SW 1271 (cell line): ENCODE measurements at places on chromosomes 1 and 21.
A peak's percentile ranks its signal among the peaks of the same experiment; 100 is the strongest.

DNA sequence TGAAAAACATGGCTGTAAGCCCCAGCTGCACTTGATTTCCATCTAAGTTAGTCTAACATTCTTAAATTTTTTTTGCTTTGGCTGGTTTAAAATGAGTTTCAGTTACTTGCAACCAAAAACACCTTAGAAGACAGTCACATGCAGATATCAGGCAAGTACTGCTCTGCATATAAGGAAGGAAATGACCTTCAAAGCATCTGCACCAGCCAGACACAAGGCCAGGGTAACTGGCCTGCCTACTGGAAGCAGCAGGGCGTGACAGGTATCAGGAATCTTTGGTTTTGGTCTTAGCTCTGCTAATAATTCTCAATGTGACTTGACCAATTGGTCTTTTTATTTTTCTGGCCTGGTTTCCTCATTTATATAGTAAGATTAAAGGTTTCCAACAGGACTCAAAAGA, 33.5 kb downstream of the SCYL3 start:
- DNase-seq = no peak

- DNase-seq = no peak
Observed at GRCh38 chr1:226952118-226952441, 12.0 kb downstream of the COQ8A start.

DNA sequence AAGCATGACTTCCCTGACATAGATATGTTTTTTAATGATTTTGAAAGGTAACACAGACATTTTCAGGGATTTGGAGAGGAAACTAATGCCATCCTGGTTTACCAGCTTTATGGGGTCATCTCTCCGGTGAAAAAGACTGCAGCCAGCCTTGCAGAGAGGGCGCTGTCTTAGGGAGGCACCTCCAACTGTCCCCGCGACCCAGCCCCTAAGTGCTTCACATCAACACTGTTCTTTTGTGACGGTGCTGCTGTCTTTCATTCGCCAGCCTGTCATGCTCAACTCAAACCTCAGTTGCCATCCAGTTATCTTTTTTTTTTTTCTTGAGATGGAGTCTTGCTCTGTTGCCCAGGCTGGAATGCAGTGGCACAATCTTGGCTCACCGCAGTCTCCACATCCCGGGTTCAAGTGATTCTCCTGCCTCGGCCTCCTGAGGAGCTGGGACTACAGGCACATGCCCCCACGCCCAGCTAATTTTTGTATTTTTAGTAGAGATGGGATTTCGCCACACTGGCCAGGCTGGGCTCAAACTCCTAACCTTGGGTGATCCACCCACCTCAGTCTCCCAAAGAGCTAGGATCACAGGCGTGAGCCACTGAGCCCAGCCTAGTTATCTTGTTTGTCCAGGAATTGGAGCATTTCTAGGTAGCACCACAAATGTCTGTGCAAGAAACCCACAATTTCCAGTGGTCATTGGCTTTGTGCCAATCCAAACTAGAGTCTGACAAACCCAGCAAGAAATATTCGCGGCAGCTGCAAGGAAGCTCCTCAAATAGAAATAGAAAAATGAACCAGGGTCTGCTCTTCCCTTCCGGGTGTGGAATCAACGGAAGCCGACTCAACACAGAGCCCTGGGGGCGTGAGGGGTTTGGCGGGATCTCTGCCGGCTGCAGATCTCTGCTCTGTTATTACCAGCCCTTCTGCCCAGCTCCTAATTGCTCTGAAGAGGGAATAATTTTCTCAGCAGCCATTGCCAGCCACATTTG, 24.2 kb downstream of the PDE9A start:
- no peak for DNase-seq

- no peak for DNase-seq
Observed at GRCh38 chr1:16145030-16145661, 10.7 kb downstream of the EPHA2 start.

DNA sequence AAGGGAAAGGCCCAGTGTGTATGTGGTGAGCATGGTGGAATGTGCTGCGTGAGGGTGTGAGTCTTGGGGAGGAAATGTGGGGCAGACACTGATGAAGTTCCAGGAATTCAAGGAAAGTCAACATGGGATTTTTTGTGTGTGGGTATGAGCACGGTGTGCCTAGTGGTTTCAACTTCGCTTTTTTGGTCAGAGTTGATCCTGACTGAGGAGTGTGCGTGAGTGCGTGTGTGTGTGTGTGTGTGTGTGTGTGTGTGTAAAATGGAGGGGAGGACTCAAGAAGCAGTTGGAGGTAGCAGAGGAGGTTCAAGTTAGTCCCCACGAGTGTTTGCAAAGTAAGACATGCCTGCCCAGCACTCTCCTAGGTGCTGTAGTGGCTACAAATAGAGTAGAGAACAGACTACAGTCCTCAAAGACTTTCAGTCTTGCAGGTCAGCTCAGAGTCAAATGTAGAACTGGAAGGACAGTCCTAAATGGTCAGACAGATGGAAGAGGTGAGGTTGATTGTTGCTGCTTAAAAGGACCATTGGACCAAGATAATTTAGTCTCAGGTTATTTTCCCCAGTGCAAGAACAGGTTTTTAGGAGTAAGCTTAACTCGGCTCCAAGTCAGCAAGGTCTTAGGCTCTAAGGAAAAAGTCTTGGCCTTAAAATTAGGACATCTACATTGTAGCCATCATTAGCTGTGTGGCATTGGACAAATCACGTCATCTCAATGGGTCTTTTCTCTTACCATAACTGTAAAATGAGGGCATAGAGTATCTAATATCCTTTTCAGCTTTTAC, 25.0 kb downstream of the SLAMF1 start:
- DNase-seq = no peak

GRCh38 chr1:14842361-14842760, 243.9 kb downstream of the KAZN start:
- no peak for DNase-seq

DNA sequence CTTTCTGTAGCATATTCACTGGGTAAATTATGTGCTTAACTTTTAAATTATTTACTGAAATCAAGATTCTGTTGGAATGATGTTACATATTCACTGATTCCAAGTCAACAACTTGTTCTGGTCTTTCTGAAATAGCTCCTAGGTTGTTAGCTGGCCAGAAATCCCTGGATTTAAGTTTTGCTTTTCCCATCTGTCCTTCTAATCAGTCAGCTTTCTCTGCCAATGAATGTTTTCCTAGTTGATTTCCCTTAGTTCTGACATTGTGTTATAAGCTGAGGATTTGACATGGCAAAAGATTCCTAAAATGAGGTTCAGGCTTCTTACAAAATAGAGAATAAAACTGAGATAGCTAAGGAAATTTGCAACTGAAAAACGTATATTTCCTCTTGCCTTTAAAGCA, 1479.6 kb downstream of the MRPL39 start:
- no peak for DNase-seq

- no peak for DNase-seq
Observed at GRCh38 chr1:89669441-89669840, 36.5 kb downstream of the LRRC8C start.

DNA sequence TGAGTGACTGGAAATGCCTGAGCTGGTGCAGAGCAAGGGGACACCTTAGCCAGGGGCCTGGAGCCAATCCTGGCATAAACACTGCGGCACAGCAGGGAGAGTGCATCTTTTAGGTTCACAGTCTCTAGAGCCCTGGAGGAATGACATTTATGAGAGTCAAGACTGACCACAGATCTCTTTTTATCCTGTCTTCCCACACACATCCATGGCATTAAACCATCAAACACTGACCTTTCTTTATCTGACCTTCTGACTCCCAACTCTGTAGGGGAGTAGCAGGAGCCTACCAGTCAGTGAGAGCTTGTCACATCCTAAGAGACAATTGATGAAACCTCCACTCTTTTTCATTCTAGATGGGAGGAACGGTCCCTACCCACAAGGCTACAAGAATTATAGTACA, 7.9 kb downstream of the CD34 start:
- DNase-seq = no peak

- DNase-seq = no peak
Observed at GRCh38 chr1:12539705-12540579, 78.1 kb downstream of the DHRS3 start.

DNA sequence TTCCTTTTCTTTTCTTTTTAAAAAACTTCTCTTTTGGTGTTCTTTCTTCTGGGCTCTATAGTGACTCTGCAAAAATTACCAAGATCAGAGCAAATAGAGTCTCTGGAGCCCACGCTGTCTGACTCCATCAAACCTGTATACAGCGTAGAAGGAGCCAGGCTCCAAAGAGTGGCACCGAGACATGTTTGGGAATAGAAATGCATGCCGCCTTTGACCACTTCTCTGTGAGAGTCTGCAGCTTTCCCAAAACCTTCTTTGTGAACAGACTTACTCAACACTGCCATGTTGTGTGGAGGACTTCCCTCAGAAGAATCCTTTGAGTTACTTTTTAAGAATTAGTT, 55.3 kb downstream of the GORAB start:
- DNase-seq = no peak

GRCh38 chr1:18513995-18514394, 33.3 kb downstream of the KLHDC7A start:
- DNase-seq = no peak

DNA sequence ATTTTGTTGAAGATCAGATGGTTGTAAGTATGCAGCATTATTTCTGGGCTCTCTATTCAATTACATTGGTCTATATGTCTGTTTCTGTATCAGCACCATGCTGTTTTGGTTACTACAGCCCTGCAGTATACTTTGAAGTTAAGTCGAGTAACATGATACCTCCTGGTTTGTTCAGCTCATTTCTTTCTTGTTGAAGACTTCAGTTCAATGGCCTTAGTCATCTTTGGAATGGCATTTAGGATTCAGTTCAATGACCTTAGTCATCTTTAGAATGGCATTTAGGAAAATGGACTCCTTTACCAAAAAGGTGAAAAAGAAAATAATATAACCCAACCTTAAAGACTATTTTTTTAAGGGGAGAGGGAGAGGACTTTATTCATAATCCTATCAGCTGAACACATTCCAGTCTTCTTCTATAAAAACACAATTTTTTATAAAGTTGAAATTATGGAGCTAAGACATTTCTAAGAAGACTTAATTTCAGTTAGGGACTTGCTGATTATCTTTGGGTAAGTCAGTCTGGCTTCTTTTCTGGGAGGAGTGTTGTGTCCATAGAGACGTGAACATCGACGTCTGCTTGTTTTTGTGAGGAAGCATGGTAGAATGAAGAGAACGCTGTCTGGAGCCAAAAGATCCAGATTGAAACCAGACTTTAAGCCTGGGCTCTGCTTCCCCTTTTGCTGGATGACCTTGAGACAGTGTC, 48.3 kb downstream of the DDR2 start:
- DNase-seq = peak; percentile 20

DNA sequence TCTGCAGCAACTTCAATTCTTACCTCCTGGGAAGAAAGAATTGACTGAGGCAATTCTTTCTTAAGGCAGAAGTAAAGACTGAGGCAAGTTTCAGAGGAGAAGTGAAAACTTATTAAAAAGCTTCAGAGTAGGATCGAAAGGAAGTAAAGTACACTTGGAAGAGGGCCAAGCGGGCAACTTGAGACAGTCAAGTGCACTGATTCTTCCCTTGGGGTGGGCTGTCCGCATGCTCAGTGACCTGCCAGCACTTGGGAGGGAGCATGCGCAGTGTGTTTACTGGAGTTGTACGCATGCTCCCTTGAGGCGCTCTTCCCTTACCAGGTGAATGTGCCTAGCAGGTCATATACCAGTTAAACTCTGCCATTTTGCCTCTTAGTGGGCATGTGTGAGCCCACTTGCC, 55.3 kb upstream of the NBPF3 start:
- no peak for DNase-seq

DNA sequence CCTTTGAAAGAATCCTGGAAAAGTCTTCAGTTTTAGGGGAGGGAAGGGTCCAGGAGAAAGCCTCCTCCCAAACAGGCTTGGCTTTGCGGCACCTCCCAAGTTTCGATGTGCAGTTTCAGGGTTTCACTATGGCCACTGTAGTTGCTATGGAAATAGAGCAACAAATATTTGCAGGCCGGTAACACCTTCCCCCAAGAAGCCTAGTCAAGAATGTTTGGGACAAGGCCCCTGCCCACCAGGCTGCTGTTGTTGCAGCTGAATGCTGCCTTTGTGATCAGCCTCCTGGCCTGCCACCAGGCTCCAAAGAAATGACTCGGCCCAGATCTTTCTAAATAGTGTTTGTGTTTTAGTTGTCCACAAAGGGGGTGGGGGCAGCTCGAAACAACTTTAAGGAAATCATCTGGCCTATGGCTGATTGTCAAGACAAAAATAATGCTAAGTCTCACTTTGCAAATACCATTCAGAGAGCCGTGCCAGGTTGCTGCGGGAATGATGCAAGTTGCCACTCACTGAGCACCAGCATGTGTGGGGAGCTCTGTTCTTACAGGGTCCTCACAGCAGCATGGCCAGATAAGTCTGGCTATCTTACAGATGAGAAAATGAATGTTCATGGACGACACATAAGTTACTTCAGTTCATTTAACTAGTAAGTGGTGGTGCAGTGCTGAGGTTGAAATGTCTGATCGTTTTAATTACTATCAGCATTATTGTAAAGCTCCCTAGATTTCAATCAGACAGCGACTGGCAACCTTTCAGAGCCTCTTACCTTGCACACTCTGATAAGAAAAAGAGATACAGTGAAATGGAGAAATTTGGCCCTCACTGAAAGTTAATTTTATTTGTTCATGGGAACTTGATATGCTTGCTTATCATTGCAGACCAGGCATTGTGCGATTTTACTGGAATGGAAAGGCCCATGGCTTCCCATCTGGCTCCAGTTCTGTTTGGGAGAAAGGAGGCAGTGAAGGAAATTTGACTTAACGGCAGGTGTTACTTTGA, 91.2 kb upstream of the JUN start:
- DNase-seq = no peak

GRCh38 chr1:60130703-60131102, 57.1 kb upstream of the C1orf87 start:
- DNase-seq = no peak

DNA sequence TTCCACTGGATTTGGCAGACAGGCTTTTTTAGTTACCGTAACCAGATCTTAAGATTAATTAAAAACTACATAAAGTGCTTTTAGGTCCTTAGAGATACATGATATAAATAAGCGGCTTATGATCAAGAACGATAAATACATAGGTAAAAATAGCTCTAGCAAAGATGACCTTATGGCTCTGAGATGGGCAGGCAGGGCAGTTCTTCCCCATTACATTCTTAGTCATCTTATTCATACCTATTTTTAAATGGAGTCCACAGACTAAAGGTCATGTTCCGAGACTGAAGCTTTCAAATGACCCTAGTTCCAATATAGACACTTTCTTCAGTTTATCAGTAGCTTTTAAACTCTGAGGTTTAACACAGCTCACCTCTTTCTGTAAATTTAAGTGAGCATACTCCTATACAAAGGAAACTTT, 4.3 kb downstream of the MCL1 start:
- no peak for DNase-seq

GRCh38 chr1:70671006-70671405, 259.9 kb downstream of the CTH start:
- DNase-seq = no peak

- DNase-seq = peak; percentile 7
Observed at GRCh38 chr1:110927484-110928075, 36.1 kb downstream of the LRIF1 start.

- DNase-seq = no peak
Observed at GRCh38 chr1:230825761-230826160, 42.6 kb downstream of the C1orf198 start.

GRCh38 chr1:29238620-29239002, 2.3 kb downstream of the PTPRU start:
- DNase-seq = no peak

GRCh38 chr1:74772945-74773344, 40.0 kb downstream of the TYW3 start:
- no peak for DNase-seq

- no peak for DNase-seq
Observed at GRCh38 chr1:25687221-25688017, 70.8 kb downstream of the MAN1C1 start.
